Activated T-helper 17 cell treated with anti-CD3 and anti-CD28 coated beads, Interleukin-2, amount 50 U/mL, for 72 hours (primary cell): ENCODE measurements at places on chromosomes 4 and X. TPM values are rescaled to one million over a fixed set of nuclear protein-coding genes. Genes with fewer than 3 reads are reported as not detected.
A peak's percentile ranks its signal among the peaks of the same experiment; 100 is the strongest.

The GPC4 gene
- not detected for total RNA-seq

The RAI2 gene
- total RNA-seq = 0.29 TPM

The OPRPN gene
- not detected for total RNA-seq

DNA sequence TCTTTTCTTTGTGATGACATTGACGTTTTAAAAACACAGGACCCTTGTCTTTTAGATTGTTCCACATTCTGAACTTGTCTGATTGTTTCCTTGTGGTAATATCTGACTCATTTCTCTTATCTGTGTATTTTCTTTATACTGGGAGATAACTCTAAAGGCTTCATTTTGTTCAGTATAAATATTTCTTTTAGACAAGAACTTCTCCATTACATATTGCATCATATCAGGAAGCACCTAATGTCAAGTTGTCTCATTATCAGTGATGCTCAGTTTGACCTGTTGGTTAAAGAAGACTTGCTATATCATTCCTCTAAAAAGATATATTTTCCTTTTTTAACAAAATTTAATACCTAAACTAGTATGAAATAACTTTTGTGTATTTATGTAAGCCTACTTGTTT, 152.3 kb upstream of the BMP3 start:
- ATAC-seq = no peak

- peak; percentile 29 for ATAC-seq
Measured at GRCh38 chr4:169282429-169283113, 11.8 kb upstream of the SH3RF1 start.
